ENCODE measurements at places on chromosomes 7 and 10.

- no peak for DNase-seq
These were observed 340.3 kb downstream of the CXCL12 start for GRCh38 chr10:44044549-44044948.

GRCh38 chr10:88892222-88892967, 12.3 kb downstream of the STAMBPL1 start:
- DNase-seq, result no peak

DNA sequence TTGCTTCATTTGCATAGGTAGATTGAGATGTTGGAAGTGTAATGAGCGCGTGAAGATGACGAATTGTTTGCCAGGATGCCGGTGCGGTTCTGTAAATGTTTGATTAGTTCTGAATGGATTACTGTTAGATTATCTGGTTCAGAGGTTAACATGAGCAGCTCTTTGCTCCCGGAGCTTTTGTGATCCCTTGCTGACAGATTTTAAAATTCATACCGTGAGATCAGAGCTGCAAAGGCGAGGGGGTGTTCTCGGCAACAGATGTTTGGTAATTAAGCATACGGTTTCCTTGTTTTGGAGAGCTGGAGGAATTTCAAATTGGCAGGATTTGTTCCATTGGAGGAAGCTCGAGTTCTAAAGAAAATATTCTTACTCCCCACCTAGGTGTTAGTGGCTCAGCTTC, 237.8 kb upstream of the GPR26 start:
- DNase-seq, result no peak

DNA sequence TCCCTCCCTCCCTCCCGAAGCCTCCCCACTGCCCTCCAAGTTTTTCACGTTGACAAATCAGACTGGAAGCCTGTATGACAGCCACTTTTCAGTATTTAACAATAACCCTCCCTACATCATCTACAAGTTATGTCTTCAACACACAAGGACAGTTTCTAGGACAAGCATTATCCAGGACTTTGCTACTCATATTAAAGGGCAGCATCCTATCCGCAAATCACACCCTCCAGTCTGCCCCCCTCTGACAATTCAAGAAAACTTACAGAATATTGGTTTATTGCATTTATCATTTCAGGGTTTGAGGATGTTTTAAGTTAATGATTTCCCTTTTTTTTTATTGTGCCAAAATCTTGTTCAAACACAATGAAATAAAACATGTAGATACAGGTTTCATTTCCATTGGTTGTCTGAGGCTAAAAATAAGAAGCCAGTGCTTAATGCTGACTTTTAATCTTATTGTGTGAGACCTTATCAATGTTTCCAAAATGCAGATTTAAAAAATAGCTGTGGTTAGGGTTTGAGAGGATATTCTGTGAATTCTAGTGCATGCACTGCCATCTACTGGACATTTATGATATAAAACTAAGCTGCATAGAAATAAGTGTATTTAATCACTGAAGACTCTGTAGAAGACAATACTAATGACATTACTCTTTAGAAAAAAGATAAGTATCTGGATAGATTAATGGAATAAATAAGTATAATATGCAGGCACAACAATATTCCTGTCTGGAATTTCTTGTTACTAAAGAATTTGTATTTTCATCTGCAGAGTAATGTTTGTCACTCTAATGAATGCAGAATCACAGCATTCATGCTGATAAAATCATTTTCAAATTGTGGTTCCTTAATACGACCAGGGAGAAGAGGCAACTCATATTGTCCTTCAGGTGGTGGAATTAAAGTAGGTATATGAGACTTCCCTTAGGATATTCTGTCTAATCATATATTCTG, 64.1 kb downstream of the CAV1 start:
- no peak for DNase-seq

DNA sequence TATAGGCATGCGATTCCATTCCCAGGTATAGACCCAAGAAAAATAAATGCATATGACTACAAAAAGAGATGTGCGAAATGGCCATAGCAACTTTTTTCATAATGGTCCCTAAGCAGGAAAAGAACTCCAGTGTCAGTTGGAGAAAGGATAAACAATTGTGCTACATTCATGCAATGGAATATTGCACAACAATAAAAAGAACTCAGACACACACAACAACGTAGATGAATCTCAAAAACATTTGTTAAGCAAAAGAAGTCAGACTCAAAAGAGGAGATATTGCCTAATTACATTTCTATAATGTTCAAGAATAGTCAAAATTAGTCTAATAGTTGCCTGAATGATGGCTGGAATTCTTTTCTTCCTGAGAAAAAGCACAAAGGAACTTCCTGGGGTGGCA, 141.1 kb upstream of the GLI3 start:
- DNase-seq, result no peak

- no peak for DNase-seq
These were observed 44.1 kb downstream of the BAMBI start for GRCh38 chr10:28721318-28721951.

- DNase-seq, result no peak
These were observed 72.7 kb downstream of the PTPRZ1 start for GRCh38 chr7:121945480-121946236.

GRCh38 chr7:127460077-127460476, 67.6 kb upstream of the ZNF800 start:
- DNase-seq, result no peak

- DNase-seq, result no peak
These were observed 768 bp downstream of the CHCHD2 start for GRCh38 chr7:56105508-56105907.

DNA sequence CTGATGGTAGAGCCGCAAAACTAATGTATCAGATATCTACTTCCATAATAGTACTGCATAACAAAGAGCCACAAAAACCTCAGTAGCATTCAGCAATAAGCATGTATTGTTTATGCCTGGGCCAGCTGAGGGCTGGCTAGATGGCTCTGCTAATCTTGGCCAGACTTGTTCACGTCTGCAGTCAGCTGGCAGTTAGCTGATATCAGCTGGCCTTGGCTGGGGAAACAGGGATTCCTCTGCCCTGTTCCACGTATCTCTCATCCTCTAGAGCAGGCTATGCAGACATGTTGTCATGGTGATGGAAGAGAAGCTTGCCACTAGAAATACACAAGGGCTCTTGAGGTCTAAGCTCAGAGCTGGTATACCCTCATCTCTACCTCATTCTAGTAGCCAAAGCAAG, 62.9 kb downstream of the GRM8 start:
- no peak for DNase-seq

DNA sequence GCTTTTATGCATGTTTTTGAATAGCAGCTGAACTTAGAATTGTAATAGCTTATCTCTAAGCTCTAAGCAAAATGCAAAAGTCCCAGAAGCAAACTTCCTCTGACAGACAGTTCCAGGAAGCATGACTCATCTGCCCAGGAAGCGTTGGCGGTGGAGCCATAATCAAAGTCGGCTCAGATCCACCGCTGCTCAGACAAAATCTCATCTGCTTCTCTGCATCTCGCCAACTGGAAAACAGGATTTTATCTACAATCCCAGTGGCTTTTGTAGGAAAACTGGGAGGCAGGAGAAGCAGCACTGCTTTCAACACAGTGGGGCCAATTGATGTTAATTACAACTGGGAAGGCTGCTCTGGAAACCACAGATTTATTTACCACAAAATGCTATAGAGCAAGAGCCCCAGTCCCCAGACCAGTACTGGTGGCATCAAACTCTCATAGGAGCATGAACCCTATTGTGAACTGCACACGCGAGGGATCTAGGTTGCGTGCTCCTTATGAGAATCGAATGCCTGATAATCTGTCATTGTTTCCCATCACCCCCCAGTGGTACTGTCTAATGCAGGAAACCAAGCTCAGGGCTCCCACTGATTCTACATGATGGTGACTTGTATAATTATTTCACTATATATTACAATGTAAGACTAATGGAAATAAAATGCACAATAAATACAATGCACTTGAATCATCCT, 99.9 kb downstream of the CUBN start:
- peak; percentile 87 for DNase-seq

GRCh38 chr10:101995451-101996063, 60.4 kb downstream of the ARMH3 start:
- DNase-seq, result no peak

GRCh38 chr10:128632694-128633093, 506.5 kb upstream of the MKI67 start:
- no peak for DNase-seq

DNA sequence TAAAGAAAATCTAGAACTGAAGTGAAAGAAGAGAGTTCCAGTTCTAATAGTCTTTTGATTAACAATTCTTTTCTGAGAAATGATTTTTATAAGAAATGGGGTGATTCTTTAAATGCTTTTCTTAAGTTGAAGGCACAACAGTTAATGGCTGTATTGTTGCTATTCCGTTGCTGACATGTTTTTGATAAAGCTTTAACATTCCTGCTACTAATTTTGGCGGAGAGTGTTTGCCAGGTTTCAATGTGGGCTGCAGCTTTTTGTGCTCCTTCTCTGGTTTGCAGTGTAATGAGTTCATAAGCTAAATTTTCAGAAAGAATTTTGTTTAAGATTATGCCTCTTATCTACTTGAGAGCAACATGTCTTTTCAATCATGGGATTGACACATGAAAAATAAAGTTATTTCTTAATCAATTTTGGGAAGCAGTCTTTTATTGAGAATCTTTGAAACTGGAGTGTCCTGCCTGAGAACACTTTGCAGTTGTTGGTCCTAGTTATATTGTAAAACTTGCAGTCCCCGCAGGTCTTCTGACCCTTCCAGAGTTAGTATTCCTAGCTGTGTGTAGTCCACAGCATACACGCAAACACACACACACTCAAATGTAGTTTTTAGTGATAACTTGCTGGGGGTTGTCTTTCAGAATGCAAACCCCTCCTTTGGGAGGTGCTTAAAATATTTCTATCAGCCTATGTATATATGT, 56.7 kb downstream of the COL17A1 start:
- DNase-seq, result no peak

DNA sequence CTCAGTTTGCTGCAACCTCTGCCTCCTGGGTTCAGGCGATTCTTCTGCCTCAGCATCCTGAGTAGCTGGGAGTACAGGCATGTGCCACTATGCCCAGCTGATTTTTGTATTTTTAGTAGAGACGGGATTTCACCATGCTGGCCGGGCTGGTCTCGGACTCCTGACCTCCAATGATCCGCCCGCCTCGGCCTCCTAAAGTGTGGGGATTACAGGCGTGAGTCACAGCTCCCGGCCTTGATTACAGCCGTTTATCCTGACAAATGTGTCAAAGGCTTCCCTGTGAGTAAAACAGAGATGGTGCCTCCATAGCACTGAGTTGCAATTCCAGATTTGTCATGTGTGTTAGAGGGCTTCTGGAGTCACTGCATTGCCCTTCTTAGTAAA, 273.7 kb downstream of the CCDC3 start:
- DNase-seq, result no peak

DNA sequence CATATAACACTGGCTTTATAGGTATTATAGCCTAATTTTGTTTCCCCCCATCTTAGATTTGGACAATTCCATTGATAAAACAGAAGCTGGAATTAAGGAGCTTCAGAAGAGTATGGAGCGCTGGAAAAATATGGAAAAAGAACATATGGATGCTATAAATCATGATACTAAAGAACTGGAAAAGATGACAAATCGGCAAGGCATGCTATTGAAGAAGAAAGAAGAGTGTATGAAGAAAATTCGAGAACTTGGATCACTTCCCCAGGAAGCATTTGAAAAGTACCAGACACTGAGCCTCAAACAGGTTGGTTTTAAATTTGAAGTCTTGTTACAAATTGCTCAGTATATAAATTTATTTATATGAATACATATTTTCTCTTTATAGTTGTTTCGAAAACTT, 34.1 kb downstream of the SMC3 start:
- no peak for DNase-seq

DNA sequence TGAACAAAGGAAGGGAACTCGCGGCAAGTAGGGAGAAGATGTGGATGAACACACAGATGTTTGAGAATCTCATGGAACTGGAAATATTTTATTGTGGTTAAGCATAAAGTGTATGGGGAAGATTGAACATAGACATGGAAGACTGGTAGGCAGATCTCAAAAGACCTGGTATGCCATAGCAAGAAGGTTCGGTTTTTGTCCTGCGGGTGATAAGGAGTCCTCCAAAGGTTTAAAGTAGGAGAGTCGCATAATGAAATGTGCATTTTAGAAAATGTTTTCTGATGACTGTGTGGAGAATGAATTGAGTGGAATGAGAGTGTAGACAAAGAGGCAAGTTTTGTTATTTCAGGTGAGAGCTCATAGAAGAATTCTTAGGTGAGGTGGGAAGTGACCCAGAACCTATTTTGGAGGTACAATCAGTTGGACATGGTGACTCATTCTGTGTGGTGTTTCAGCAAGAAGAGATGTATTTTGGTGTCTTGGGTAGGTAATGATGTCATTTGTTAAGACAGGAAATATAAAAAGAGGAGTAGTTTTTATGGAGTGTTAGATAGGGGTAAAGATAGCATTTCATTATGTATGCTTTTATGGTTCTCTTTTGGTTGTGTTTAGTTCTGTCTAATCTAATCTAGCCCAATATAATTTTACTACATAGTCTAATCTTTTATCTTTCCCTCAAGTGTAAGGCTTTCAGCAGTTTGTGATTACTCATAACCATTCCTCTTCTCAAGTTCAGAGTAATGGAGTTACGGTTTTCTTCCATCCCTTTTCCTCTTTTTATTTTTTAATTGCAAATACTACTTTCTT, 239.2 kb downstream of the EXOC4 start:
- no peak for DNase-seq

GRCh38 chr7:38283107-38283506, 9.7 kb upstream of the TARP start:
- DNase-seq, result no peak

GRCh38 chr7:36192053-36192824, 39.2 kb downstream of the EEPD1 start:
- DNase-seq, result no peak

DNA sequence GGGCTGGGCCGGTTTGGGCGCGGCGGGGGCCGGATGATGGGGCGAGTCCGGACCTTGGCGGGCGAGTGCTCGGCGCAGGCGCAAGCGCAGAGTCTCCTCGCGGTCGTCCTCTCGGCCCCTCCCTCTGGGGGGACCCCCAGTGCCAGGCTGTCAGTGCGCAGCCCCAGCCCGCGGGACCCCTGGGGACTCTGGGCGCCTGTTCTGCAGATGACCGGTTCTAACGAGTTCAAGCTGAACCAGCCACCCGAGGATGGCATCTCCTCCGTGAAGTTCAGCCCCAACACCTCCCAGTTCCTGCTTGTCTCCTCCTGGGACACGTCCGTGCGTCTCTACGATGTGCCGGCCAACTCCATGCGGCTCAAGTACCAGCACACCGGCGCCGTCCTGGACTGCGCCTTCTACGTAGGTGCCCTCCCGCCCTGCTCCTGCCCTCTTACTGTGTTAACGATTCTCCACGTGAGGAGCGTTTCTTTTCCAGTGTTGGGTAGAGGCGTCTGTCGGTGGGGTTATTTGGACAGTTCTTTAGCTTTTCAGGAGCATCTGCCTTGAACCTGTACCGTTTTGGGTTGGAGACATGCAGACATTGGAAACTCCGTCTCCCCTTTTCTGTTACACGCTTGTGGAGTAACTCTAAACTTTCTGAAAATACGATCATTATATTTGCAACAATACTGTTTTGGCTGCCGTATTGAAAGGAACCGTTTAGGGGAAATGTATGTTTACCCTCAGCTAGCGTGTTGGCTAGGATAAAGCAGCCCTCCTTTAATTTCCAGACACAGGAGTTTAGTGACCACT, 706 bp downstream of the BUB3 start:
- peak; percentile 30 for DNase-seq

- DNase-seq, result no peak
These were observed 10.4 kb upstream of the TRIM8 start for GRCh38 chr10:102633848-102634247.

GRCh38 chr10:88889559-88890337, 9.7 kb downstream of the STAMBPL1 start:
- no peak for DNase-seq

GRCh38 chr10:98790817-98791216, 344.1 kb upstream of the HPS1 start:
- DNase-seq, result no peak
